ENCODE measurements at places on chromosomes 2 and 18. TPM values are rescaled to one million over a fixed set of nuclear protein-coding genes. Genes with fewer than 3 reads are reported as not detected.

The LCT gene
- total RNA-seq, result 0.29 TPM

The SLC23A3 gene
- total RNA-seq, result 3.1 TPM

The SRD5A2 gene
- total RNA-seq, result not detected

- DNase-seq, result no peak
Measured at GRCh38 chr2:169275696-169276444, 86.5 kb downstream of the LRP2 start.

GRCh38 chr2:11865378-11865777 is 118.9 kb downstream of the LPIN1 start:
- DNase-seq, result no peak
